Kasumi-1 (cell line): ENCODE measurements at places on chromosomes 7 and 10.

DNA sequence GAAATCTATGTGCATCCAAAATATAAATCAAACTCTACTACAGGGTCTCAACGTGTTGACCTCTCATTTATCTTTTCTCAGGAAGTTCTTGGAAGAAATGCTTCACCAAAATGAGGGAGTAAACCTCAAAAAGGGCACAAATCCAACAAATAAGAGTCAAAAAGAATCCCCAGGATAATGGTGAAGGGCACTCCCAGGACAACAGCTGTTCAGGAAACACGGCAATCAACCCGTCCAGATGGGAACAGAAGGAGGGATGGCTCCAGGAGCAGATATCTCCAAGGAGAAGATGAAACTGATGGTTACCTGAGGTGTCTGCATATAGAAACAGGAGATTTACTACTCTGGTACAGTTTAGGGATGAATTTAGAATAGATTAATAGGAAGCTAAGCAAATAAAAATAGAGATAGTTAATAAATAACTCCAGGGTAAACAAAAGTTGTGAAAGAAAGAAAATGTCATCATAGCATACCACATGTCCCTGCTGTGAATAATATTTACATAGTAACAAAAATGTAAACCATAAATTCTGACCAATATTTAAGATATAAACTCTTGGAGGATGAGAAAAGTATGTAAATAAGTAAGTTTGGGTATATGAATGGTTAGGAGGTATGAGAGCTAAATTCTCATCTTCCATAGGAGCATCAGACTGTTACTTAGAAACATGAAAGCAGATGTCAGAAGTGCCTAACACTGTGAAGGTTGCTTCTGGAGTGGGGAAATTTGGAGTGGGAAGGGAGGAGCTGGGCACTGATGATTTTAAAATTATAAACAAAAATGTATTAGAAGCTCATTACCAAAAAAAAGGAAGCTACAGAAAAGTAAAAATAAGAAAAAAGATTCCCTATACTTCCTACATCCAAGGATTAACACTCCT, 237.5 kb upstream of the HPS1 start:
- no peak for DNase-seq

DNA sequence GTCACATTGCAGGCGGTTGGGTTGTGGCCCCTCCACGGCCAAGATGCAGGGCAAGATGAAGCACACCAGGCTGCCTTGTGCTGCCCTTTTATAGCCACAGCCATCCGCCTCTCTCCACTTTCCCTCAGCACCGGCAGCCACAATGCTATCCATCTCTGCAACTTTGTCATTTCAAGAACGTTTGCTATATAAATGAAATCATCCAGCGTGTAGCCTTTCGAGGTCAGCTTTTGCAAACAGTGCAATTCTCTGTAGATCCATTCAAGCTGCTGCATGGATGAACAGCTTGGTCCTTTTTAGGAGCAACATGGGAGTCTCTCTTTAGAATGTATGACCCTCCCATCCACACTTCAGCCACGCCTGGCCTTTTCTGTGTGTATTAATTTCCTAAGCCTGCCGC, 6.4 kb upstream of the IL15RA start:
- DNase-seq: no peak

GRCh38 chr10:44935201-44935965, 24.2 kb upstream of the RASSF4 start:
- no peak for DNase-seq

GRCh38 chr10:132390170-132390920, 6.7 kb upstream of the PWWP2B start:
- DNase-seq: no peak

DNA sequence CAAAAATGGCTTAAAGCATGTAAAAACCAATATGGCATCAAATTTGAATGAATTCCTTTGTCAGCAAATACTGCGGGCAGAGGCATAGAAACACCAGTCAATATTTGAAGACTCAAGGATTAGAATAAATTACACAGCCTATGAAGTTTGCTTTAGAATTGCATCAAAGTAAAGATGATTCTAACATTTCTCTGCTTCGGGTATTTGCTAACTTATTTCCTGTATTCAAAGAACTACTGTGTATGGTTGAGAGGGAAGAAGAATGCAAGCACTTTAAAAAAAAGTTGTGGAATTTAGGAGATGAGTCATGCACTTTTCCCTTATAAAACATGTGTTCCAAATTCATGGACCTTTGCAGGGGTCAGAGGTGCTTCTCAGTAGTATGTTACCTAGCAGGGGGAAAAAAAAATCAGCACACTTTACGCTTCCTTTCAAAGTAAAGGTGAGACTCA, 90.1 kb downstream of the PIP4K2A start:
- no peak for DNase-seq

DNA sequence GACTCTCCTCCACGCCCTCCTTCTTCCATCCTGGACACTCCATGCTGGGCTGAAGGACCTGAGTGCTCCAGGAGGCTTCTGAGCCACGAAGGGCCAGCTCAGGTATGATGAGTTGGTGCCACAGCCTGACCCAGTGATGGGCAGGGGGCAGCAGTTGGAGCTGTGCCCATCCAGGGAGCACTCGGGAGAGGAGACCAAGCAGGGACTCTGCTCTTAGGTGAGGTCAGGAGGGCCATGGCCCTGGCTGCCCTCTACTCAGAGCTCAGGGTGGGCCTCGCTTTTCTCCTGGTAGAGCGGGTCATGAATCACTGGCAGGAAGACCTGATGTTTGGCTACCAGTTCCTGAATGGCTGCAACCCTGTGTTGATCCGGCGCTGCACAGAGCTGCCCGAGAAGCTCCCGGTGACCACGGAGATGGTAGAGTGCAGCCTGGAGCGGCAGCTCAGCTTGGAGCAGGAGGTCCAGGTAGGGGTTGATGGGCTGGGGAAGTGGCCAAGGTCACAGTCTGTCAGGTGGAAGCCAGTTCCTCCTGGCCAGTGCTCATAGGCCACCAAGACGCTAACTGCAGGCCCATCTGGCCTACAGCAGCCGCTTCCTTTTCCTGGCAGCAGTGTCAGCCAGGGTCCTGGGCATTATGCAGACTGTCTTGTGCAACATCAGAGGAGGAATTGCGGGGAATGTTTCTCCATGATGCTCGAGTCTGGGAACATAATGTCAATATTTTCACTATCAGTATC, 50.8 kb downstream of the ALOX5 start:
- peak; percentile 65 for DNase-seq

DNA sequence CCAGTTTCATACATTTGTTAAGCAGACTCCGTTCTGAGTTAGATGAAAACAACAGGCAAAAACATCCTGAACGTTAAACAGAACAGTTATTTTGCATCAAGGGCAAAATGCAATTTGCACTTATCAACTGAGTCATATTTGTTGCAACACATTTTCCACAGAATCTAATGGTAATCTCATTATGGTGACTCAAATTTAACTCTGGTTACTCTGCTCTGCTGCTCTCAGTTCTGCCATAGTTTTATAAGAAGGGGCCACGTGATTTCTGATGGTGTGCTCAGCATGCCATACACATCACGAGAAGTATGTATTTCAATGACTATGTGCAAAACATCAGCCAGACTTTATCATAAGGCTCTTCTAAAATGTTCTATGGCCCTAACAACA, 148.8 kb downstream of the CHCHD3 start:
- no peak for DNase-seq
